Stimulated activated CD8-positive, alpha-beta memory T cell treated with anti-CD3 and anti-CD28 coated beads, Interleukin-7, amount 100 ng/mL, for 24 hours (primary cell): ENCODE measurements at places on chromosomes 7 and 10.

- DNase-seq: no peak
Measured at GRCh38 chr7:148898845-148899484, 14.9 kb upstream of the EZH2 start.

DNA sequence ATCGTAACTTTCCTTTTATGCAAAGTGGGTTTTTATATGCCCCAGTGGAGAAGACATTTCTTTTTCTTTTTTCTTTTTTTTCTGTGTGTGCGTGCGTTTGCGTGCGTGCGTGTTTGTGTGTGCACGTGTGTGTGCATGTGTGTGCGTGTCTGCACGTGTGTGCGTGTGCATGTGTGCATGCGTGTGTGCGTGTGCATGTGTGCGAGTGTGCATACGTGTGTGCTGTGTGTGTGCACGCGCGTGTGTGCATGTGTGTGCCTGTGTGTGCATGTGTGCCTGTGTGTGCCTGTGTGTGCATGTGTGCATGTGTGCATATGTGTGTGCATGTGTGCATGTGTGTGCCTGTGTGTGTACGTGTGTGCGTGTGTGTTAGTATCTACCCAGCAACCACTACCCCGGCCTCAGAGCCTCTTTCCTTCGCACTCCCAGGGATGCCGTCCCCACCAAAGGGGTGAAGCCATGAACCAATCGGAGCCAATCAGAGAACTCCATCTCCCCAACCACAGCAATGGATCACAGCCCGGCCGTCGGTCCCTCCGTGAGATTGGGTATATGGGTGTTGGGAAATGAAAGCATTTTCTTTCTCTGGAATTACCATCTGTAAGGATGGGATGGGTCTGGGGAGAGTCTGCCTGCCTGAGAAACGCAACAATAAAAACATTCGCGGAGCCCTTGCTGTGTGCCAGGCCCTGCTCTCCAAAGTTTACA, 92.3 kb downstream of the ELFN1 start:
- DNase-seq: no peak

GRCh38 chr7:36283181-36283580, 106.5 kb upstream of the ANLN start:
- DNase-seq: no peak

GRCh38 chr7:107210400-107210799, 41.6 kb downstream of the HBP1 start:
- no peak for DNase-seq

- DNase-seq: no peak
Measured at GRCh38 chr7:3951316-3952055, 650.4 kb downstream of the SDK1 start.

GRCh38 chr7:105268056-105268455, 120.7 kb downstream of the SRPK2 start:
- DNase-seq: no peak

- DNase-seq: no peak
Measured at GRCh38 chr10:83881661-83882060, 257.6 kb upstream of the GHITM start.

DNA sequence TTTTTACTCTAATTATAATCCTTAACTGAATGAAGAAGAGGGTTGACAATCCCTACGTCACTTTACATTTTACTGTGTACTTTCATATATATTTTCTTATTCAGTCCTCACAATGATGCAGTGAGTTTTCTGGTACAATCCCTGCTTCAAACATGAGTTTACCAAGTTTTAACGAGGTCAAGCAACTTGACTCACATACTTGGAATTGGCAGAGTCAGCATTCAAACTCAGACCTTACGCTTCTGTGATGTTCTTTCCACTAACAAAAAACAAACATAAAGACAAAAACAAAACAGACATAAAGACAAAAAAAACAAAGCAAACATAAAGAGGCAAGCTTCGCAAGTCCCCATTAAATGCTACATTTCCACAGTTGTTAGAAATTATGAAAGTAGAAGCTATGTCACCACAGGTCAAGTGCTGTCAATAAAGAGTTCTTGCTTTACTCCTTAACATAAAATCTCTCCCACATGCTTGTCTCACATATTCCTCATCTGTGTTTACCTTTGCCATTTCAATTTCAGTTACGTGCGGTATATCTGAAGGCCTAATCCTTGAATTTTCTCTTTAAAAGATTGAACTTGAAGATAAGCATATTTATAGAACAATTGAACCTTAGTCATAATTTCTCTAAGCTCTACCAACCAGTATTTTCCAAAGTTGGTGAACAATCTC, 217.3 kb downstream of the CELF2 start:
- no peak for DNase-seq

- no peak for DNase-seq
Measured at GRCh38 chr7:96287559-96287958, 34.3 kb downstream of the SLC25A13 start.

DNA sequence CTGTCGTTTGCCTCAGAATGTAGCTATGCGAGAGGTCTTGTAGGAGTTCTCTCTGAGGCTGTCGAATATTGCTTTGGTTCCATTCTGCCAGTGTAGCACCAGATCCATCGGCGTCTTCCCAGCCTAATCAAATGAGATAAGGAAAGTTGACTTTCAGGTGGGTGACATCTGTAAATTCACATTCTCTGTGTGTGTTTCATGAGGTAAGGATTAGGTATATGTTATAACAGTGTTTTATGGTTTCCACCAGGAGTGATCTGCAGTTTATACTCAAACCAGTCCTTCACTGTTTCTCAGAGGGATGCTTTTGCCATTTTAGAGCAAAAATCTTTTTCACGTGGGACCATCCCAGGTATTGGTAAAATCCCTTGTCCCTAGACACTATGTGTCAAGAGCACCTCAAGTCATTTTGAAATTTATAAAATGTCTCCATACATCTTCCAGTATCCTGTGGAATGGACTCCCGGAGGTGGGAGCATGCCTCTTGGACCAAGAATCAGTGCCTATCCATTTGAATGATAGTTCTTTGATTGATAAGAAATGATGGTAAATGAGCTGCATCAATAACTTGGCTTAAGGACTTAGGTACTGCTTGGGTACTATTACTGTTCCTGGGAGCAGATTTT, 7.9 kb downstream of the ANKRD1 start:
- no peak for DNase-seq

DNA sequence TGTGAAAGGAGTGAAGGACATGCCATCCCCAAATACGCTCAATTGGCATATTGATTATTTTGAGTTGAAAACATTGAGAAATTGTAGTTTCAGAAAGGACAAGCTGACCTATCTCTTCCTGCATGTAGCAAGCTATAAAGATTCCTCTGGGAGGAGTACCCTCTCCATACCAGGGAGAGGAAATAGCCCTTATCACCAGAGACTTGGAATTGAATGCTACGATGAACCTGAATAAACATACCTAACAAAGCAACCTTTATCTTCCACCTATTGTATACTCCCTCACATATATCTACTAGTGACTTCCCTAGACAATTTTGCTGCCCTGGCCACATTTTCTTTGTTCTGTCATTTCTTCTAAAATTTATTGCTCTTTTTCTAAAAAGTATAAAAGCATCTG, 150.2 kb upstream of the EEPD1 start:
- DNase-seq: no peak
